ENCODE measurements at places on chromosomes 11 and 22.

- DNase-seq: no peak
These were observed 51.6 kb upstream of the NFRKB start for GRCh38 chr11:129946965-129947364.

DNA sequence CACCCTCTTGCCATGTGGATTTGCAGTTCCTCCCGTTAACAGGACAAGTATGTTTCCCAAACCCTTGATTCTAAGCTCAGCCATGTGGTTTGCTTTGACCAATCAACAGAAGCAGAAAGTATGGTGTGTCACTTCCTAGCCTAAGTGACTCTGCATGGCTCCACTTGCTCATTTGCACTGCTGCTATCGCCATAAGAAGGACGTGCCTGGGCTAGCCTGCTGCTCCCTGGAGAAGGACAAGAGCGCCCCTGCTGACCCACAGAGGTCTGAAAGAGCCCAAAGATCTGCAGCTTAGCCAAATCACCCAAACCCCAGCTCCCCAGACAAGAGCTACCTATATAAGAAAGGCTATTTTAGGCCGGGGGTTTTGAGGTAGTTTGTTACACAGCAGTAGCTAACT lies 18.0 kb downstream of the TBRG1 start:
- no peak for DNase-seq

GRCh38 chr11:127390465-127390864 lies 389.9 kb upstream of the KIRREL3 start:
- no peak for DNase-seq

DNA sequence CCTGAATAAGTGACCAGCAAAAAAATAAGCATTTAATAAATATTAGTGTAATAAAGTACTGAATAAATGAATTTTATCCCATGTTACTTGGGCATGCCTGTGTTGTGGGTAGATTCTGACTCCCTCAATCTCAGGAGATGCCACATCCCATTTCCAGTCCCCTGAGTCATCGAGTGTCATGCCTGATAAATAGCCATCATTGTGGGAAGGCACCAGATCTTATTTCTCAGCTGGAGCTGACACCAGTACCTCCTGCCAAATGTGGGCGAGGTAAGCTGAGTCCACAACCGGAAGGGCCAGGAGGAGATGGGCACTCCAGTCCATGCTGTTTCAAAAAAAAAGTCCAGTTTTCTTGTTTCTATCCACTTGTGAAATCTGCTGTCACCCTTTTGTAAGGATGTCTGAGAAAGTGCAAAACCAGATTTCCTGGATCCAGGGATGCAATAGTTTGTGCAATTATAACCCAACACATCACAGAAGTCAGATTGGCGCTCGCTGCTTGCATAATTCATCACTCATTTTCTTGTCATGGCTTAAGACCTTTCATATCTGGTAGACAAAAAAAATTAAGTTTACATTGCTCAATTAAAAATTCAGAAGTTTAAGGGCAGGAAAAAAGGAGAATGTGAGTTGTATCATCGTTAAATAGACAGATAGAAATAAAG lies 311.6 kb downstream of the MIAT start:
- no peak for DNase-seq

GRCh38 chr11:65565624-65566453 lies 4.4 kb upstream of the ZNRD2 start:
- DNase-seq: no peak

DNA sequence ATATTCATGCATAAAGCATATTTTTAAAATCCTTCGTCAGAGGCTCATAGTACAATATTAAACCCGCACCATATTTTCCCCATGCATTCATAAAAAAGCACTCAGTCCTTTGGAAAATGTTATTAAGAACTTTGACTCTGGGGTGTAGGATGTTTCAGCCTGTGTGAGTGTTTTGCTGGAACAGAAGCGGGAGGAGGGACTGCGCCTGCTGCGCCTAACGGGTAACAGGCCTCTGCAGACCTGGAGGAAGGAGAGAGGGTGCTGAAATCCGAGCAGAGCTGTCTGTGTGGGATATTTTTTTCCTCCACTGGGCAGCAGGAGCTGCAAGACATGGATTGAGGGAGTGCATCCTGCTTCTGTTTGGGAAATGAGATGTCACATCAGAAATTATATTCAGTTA lies 483.0 kb downstream of the BRD1 start:
- DNase-seq: no peak

DNA sequence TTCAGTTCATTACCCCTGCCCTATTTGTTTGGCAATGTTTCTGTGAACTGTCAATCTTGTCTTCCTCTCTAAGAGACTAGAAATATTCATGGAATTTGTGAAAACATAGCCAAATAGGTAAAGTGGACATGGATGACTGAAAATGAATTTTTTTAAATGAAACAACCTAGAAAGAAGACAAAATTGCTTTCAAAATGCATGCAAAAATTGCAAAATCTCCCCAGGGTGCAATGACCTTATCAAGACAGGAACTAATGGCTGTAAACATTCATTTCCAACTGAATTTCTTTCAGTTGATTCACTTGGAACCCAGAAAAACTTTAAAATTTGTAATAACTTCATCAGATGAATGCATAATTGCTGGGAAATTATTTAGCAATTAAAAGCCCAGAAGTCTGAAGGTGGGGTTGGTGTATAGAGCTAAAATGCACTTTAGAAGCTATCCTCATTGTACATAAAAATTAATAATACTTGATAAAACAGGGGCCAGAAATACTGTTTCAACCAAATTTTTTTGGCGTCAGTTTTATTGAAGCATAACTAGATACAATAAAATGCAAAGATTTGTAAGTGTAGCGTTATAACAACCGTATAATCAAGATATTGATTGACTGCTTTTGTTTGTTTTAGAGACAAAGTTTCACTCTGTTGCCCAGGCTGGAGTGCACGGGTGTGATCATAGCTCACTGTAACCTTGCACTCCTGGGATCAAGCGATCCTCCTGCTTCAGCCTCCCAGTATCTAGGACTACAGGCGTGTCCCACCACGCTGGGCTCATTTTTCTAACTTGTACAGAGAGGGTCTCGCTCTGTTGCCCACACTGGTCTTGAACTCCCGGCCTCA lies 27.6 kb upstream of the SLC35C1 start:
- DNase-seq: no peak

DNA sequence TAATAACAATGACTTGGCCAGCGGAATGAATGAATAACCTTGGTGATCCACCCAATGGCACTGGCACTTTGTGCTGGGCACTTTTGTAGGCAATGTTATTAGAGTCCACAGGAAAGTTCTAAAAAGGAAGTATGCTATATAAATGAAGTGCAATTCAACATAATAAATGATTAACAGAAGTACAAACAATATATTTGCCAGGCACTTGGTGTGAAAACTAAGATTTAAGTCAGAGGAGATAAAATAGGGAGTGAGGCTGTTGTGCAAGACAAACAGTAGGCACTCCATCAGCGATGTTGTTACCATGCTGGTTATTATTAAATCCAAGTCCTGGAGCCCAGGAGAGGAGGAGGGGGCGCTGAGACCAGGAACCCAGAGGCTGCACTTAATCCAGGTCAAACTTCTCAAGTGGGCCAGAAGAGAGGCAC lies 173.8 kb downstream of the LARGE1 start:
- no peak for DNase-seq

GRCh38 chr11:2305788-2306451 lies 4.1 kb downstream of the TSPAN32 start:
- DNase-seq: no peak

DNA sequence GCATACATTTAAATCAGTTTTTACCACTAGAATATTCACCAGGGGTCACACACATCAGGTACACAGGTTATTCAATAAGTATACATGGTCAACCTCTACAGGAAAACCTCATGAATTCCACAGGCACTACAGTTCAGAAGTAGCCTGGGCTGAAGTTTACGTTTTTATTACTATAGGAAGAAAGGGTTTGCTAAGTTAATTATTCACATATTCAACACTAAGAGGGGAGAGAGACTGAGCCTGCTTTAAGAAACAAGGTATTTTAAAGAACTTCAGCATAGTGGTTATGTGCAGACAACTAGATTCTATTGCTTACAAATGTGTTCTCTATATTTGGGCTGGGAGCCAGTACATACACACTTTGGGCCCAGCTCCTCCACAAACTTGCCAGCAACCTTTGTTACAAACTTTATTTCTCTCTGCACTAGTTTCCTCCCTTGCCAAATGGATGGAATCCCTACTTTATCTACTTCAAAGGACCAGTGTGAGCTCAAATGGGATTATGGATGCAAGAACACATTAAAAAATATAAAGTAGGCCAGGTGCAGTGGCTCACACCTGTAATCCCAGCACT lies 31.9 kb downstream of the IL18BP start:
- DNase-seq: no peak

DNA sequence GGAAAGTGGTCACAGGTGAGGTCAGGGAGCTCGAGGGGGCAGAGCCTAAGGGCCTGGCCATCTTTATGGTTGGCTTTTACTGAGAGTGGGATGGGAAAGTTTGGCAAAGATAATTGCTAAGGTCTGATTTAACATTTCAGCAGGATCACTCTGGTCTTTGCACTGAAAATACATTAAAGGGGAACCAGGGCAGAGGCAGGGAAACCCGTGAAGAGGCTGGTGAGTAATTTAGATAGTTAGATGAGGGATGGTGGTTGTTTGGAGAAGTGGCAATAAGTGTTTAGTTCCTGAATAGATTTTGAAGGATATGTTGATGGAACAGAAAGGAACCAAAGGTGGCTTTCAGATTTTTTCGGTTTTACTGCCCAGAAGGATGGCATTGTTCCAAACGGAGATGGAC lies 50.8 kb downstream of the SCN3B start:
- DNase-seq: no peak

GRCh38 chr11:132535830-132536229 lies 996.5 kb downstream of the OPCML start:
- DNase-seq: peak; percentile 88

- no peak for DNase-seq
These were observed 3.7 kb upstream of the PLAAT4 start for GRCh38 chr11:63532799-63533475.

DNA sequence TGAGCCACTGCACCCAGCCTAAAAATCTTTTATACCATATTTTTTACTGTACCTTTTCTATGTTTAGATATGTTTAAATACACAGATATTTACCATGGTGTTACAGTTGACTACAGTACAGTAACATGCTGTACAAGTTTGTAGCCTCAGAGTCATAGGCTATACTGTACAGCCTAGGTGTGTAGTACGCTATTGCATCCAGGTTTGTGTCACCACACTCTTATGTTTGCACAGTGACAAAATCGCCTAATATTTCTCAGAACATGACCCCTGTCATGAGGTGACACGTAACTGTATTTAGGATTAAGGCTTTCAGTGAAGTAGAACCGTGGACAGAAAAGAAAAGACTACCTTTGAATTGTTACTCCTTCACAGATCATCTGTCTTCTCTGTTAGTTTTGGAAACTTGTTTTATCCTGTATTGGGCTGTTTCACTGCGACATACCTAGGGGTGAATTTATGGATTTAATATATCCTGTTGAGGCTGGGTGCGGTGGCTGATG lies 83.8 kb downstream of the ZNRF3 start:
- DNase-seq: no peak

DNA sequence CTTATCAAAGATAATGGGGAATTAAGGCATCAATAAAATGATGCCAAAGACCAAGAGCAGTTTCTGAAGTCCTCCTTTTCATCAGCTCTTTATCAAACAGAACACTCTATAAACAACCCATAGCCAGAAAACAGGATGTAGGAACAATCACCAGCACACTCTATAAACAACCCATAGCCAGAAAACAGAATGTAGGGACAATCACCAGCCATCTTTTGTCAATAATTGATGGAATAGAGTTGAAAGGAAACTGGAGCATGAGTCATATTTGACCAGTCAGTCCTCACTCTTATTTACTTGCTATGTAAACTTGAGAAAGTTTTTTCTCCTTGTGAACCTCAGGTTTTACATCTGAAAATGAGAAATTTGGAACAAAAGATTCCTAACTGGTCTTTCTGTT lies 10.0 kb downstream of the MS4A2 start:
- no peak for DNase-seq
